ENCODE measurements at places on chromosomes 5 and 9. TPM values are rescaled to one million over a fixed set of nuclear protein-coding genes. Genes with fewer than 3 reads are reported as not detected.

Gene SLC23A1
- 0.36 TPM for total RNA-seq

Gene AGXT2
- total RNA-seq, result not detected

Gene GGTA1
- total RNA-seq, result not detected

Gene CLIC3
- total RNA-seq, result 38.2 TPM

DNA sequence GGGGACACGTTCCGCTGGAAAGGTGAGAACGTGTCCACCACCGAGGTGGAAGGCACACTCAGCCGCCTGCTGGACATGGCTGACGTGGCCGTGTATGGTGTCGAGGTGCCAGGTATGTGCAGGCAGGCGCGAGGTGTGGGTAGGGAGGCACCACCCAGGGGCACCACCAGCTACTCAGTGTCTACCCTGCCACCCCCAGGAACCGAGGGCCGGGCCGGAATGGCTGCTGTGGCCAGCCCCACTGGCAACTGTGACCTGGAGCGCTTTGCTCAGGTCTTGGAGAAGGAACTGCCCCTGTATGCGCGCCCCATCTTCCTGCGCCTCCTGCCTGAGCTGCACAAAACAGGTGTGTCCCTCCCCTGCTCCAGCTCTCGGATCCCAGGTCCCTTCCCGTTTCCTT lies 15.1 kb downstream of the SLC27A4 start:
- DNase-seq, result no peak

DNA sequence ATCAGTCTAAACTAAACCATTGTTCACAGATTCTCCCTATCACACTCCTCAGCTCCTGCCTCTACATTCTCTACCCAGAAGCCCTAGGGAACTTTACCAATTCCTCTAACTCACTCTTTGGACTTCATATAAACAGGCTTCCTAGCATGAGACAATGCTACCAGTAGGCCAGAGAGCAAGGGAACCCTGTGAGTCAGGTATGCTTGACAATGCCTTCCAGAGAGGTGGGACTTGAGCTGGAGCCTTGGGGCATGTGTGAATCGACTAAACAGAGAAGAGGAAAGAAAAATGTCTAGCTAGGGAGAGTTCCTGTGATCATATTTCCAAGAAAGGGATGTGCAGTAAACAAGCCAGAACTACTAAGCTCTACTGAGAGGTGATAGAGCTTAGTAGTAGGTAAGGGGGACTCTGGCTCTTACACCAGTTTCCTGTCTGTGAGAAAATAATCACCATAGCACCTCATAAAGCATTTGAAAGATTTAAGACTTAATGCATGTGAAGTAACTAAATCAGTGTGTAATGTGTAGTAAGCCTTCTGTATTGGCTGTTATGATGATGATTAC lies 6.4 kb upstream of the RFK start:
- DNase-seq, result no peak

- DNase-seq, result no peak
These were observed 8.7 kb upstream of the MYOT start for GRCh38 chr5:137858954-137859353.

DNA sequence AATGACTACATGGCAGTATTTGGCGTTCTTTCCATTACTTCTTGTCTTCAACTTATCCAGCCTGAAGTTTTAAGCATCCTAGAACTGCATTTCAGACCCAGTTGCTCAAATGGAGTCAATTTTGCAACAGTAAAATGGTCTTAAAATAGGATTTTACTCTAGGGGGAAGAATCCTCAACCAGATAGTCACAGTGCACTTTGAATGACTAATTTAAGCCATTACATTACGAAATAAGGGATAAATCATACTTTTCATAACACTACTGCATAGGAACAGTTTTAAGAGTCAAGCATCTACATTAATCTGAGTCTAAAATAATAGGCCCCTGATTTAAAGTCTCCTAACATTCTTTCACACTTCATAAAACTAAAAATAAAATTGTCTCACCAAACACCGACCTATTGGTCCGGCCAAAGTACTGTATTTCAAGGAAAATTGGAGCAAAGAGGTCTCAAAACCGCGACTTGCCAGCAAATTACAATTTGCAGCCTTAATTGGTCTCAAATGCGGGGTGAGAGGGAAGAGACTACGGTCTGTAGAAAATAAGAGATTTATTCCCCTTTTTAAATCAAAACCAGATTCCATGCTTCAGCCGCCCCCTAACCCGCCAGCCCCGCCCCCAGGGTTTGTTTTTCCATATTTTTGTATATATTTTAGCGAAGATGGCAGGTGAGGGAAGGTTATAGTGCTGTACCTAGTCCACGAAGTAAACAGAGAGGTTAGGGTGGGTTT lies 1.2 kb upstream of the SMARCA2 start:
- DNase-seq, result no peak

DNA sequence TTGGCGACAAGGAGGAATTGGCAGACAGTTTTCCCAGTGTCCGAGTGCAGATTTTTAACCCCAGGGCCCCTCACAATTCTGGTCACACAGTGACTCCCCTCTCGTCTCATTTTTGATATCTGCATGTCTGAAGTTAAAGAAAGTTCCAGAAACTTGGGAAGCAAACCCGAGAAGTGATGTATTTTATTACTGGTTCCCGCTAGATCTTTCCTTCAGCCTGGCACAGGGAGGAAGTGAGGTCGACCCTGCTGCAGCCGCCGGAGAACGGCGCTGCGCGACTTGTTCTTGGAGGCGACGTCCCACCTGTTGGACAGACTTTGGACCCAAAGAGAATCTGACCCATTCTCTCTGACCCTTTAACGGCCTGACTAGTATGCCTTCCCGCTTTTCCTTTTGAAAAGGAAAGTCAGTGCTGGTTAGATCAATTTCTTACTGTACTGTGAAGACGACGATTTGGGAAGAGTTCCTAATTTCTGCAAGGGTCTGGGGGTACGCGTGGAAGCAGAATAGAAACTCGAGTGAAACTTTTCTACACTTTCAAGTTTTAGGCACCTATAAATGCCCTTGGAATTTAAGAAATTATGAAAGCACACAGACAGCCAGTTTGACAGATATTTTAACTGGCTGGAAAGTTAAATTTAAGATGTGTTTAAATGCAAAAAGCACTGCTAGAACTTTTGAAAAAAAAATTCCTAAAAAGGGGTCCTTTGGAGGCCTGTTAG lies 744 bp downstream of the OTULIN start:
- DNase-seq, result no peak

- no peak for DNase-seq
These were observed 508.2 kb downstream of the CETN3 start for GRCh38 chr5:89901346-89901745.

DNA sequence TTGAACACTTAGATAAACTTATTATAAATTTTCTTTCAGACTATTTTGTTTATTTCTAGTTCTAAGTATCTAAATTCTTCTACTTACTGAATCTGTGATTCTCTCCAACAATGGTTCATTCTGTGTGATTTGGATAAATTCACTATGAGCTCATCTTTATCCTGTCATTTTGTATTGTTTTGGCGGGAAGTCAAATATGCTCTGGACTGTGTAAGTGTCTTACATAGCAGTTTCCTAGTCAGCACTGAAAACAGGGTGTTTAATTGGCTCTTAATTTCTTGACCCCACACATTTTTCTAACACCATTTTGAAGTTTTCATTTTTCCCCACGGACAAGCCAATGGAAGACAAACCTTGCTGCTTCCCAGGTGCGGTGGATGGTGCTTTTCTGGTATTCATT lies 207.0 kb upstream of the ACO1 start:
- no peak for DNase-seq

DNA sequence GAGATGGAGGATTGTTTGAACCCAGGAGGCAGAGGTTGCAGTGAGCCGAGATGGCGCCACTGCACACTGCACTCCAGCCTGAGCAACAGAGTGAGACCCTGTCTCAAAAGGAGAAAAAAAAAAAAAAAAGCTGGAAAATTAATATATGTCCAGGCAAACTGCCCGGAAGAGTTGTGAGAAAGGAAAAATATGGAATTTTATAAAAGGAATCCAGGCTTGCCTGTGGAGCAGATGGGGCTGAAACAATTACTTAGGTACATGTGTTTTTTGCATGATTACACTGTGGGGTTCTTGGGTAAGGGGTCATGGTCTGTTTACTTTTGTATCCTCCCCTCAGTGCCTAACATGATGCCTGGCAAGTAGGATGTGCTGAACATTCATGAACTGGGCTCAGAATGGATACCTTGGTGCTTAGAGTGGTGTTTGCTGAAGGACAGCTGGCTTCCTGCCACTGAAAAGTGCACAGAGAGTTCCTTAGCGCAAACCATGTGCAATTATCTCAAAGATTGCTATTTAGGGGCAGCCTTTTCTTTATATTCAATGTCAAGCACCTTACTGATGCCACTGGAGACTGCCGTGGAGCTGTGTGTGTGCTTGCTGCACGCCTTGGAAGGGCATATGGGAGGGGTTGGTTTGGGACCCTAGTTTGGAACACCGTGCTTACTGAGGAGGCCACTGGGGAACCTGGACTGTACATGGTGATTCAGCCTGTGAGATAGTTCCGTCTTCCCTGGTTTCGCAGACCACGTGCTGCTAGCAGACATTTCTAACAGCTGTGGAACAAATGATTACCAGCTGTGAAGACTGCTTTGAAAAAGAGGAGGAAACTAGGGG lies 78.4 kb downstream of the MAP1B start:
- DNase-seq, result no peak

GRCh38 chr5:158450751-158451171 lies 591.8 kb upstream of the CLINT1 start:
- DNase-seq, result no peak

DNA sequence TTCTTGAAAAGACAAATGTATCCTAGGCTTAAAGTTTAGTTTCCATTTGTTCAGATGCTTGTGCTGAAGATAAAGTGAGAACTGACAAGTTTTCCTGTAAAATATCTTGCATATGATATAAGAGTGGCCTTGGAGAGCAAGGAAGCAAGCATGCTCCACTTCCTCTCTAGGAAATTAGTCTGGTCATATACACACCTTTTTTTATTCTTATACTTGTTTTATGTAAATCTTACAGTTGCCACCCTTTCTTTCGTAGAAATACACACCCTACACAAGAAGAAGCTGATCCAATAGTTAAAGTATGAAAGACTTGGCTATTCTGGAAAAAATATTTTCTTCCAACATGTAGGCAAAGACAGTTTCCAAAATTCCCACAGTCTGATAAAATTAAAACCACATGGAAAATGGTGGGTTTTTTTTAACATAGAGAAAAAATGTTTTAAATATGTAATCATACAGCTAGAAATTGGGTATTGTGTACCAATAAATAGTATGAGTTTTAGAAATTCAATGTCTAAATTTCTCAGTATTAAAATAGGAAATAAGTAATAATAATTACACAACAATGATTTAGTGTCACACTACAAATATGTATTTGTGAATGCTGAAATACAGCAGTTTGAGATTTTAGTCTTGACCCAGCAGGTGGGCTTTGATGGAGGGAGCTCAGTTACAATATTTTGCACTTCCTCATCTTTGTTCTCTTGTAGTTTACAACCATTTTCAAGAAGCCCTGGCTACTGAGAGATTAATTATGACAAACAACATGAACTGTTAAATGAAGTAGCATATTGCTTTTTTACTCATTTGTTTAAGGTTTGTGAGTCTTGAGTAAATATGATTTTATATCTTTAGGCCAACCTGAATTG lies 185.7 kb upstream of the GNA14 start:
- no peak for DNase-seq

GRCh38 chr5:164832516-164832915 lies 1327.1 kb downstream of the MAT2B start:
- DNase-seq, result no peak

- DNase-seq, result no peak
These were observed 35.3 kb upstream of the MAN2A1 start for GRCh38 chr5:109654455-109654854.

DNA sequence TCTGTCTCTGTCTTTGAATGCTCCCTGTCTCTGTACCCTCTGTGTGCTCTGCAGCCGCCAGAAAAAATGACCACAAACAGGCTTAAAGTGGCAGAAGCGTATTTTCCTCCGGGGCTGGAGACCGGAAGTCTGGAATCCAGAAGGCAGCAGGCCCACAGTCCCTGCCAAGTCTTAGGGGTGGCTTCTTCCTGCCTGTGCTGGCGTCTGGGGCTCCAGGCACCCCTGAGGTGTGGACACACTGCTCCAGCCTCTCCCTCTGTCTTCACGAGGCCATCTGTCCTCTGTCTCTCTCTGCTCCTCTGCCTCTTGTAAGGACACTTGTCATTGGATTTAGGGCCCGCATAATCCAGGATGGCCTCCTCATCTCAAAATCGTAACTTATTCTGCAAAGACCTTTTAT lies 298.4 kb upstream of the IRX4 start:
- no peak for DNase-seq

DNA sequence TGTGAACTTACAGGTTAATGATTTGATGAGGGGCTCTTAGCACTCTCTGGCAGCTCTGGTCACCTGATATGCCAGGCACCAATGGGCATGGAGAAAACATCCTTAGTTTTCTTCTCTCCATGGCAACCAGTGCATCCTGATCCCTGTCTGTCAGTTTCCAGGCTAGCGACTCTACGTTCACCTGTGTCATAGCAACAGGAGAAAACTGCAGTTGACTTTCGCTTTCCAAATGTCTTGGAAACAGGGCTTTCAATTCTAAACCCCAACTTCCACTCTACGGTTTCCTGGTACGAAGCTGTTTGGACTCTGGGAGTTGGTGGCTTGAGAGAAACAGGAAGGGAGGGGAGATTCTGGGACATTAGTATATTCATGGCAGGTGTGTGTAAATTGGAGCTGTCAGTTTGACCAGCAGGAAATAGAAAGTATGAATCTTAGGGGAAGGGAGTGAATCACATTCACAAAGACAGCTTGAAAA lies 74.4 kb downstream of the SLC28A3 start:
- no peak for DNase-seq

GRCh38 chr5:103033696-103034095 lies 86.2 kb downstream of the GIN1 start:
- DNase-seq, result no peak

Measured in natural killer cell treated with Interleukin-12 subunit alpha and Interleukin-12 subunit beta and Interleukin-15 and Interleukin-18, amount 100 ng/mL, for 72 hours (primary cell).